Coronary artery (tissue), 2 donors: ENCODE measurements at places on chromosomes 5 and 9.
A peak's percentile ranks its signal among the peaks of the same experiment; 100 is the strongest.

DNA sequence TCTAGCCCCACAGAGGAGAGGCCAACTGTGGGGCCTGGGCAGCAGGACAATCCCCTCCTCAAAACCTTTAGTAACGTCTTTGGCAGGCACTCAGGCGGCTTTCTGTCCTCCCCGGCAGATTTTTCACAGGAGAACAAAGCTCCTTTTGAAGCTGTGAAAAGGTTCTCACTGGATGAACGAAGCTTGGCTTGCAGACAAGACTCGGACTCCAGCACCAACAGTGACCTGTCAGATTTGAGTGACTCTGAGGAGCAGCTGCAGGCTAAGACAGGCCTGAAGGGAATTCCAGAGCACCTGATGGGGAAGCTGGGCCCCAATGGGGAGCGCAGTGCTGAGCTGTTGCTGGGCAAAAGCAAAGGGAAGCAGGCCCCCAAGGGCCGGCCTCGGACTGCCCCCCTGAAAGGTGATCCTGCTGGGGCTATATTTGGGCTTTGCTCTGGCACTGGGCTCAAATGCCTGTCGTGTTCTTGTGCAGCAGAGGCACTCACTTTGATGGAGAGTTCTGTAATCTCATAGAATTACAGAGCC is 39.4 kb downstream of the KDM3B start:
- no peak for DNase-seq

GRCh38 chr5:109690242-109690974 is 681 bp downstream of the MAN2A1 start:
- peak; percentile 78 for DNase-seq

GRCh38 chr5:33230467-33231078 is 210.2 kb upstream of the TARS1 start:
- DNase-seq = no peak

GRCh38 chr9:134216961-134217360 is 52.6 kb upstream of the RNU6ATAC start:
- no peak for DNase-seq

- no peak for DNase-seq
Observed at GRCh38 chr5:34657274-34657921, 1.3 kb downstream of the RAI14 start.

GRCh38 chr9:133132174-133132573 is 11.1 kb upstream of the RALGDS start:
- no peak for DNase-seq

GRCh38 chr5:32767948-32768467 is 56.9 kb downstream of the NPR3 start:
- DNase-seq = no peak

DNA sequence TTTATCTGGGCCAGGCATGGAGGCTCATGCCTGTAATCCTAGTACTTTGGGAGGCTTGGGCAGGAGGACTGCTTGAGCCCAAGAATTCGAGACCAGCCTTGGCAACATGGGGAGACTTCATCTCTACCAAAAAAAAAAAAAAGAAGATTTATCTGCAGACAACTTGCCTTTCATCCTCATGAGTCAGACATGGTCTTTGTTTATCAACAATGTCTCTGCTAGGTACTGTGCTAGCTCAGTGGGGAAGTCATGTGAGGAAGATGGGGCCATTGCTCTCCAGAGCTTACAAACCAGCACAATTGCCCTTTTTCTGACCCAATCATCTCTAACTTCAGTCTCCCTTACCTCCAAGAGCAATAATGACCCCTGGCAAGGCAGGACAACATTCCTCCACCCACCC is 1.6 kb downstream of the URM1 start:
- DNase-seq = no peak

DNA sequence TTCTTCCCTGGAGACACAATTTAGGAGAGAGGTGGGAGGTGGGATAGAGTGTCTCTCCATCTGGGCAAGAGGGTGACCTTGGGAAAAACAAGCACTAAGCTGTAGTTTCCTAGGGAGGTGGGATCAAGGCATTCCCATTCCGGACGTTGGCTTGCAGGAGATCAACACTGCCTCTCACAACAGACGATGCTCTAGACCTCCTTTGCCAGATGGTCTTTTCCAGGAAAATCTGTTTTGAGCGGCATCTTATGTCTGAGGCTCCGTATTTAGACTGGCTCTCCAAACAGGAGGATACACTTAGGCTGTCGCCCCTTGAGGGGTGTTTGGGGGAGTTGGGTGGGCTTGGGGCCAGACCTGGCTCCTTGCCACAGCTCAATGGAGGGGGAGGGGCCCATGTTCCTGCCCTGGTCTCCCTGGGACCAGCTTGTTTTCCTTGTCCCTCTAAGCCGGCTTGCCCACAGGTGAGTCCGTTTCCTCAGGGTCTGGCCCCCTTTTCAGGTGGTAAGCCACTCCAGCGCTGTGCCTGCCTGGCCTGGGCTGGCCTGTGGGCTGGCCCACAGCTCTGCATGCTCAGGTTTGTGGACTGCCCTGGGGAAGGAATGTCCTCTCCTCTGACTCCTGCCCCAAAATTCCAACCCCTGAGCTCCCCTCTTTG is 2.4 kb downstream of the PSD2 start:
- no peak for DNase-seq

GRCh38 chr9:131628459-131629225 is 83.3 kb downstream of the PRRT1B start:
- peak; percentile 55 for DNase-seq

GRCh38 chr5:109865637-109866036 is 175.9 kb downstream of the MAN2A1 start:
- no peak for DNase-seq

DNA sequence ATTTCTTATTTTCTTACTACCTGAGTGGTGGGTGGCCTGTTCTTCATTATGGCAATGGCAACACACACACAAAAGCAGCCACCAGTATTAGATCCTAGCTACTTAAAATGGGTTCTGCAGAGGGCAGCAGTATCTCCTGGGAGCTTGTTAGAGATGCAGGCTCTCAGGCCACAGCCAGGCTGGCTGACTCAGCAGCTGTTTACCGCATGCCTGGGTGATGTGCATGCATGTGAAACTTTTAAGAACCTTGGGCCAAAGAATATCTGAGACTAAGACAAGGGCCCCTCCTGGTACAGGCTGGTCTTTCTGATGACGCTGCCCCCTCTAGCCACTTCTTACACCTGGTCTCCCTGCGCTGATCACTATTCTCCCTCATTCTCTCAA is 399.0 kb downstream of the MED10 start:
- DNase-seq = no peak

DNA sequence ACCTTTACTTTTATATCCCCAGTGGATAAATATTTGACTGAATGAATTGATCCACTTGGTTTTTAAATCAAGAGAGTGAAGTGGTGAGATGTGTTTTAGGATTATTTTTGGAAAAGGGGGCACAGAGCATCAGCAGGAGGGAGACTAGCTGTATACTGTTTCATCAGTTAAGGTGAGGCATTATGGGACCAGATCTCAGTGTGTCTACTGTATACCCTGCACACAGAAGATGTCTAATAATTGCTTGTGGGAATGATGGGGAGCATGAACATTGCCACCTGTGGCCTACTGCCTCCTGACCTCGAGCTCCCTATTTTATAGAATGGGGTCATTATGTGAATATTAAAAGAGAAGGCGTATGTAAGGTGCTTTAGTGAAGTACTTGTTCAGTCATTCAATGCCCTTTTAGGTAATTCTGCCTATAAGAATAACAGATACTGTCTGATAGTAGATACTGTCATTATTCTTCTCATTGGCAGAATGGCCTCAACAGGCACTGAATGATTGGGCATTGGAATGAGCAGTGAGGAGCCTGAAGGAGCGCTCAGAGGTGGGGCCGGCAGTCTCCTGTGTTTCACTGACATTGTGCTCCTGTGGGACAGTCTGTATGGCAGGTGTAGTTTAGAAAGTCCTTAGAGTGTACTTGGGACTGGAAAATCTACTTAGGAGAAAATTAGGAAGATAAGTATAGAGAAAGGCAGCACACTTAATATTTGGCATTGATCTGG is 47.4 kb upstream of the FAM120AOS start:
- no peak for DNase-seq

DNA sequence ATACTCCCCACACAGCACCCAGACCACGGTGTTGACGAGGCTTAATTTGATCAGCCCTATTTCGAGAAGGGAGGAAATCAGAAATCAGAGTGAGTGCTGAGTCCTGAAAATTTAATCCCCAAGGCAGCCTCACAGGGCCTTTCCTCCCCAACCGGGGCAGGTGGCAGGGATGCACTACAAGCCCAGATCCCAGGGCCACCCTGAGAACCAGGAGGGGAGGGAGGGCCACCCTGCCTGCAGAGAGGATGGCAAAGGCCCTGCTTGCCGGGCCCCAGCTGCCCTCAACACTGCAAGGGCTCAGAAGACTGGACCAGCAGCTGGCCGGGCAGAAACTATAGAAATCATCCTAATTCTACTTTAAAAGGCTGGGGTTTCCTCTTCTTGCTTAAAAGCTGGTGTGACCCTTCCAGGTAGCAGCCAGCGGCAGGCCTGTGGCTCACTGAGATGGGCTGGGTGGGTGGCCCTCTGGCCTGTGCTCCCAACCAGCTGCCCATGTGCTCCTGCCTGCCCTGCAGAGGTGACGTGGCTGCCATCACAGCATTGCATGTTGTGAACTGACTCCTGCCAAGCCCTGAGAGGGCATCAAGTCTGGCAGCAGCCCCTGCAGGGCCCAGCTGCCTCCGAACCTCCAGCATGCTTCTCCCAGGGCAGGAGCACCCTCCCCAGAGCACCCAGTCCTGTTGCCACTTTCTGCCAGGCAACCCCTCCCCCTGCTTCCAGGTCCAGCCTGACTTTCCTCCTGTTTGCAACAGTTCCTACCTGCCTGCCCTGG is 122.8 kb downstream of the ADAMTS2 start:
- no peak for DNase-seq
